Astrocyte (in vitro differentiated cells and primary cell): ENCODE measurements at places on chromosomes 3 and 15. TPM values are rescaled to one million over a fixed set of nuclear protein-coding genes. Genes with fewer than 3 reads are reported as not detected.

NISCH gene
- 118 TPM in 2 replicates for total RNA-seq

CRABP1 gene
- 0.30 TPM in 1 of 2 replicates, not detected in the other for total RNA-seq

IGSF11 gene
- total RNA-seq: 0.22 and 0.39 TPM in 2 replicates

CRYGS gene
- 1.3 and 2.1 TPM in 2 replicates for total RNA-seq

HRG gene
- not detected in 2 replicates for total RNA-seq

FAH gene
- total RNA-seq: 21.9 and 24.9 TPM in 2 replicates

HYKK gene
- 1.3 and 1.4 TPM in 2 replicates for total RNA-seq

UBR1 gene
- 25.7 and 28.2 TPM in 2 replicates for total RNA-seq

SIDT1 gene
- total RNA-seq: not detected in 2 replicates

OXTR gene
- total RNA-seq: 2.2 and 3.0 TPM in 2 replicates

MLF1 gene
- total RNA-seq: 14.3 and 15.5 TPM in 2 replicates

CLRN1 gene
- not detected in 2 replicates for total RNA-seq

CELF6 gene
- total RNA-seq: 0.41 TPM in 1 of 2 replicates, not detected in the other

GHSR gene
- total RNA-seq: not detected in 2 replicates

ITIH3 gene
- 0.16 and 0.36 TPM in 2 replicates for total RNA-seq

TMCO5A gene
- total RNA-seq: not detected in 2 replicates

CCR2 gene
- total RNA-seq: not detected in 2 replicates

GP5 gene
- total RNA-seq: 0.10 TPM in 1 of 2 replicates, not detected in the other

ACSBG1 gene
- total RNA-seq: not detected in 2 replicates

CHRFAM7A gene
- 0.64 and 1.8 TPM in 2 replicates for total RNA-seq

NR1I2 gene
- total RNA-seq: not detected in 2 replicates

TMEM42 gene
- 6.9 and 7.9 TPM in 2 replicates for total RNA-seq

ABHD10 gene
- 26.6 and 28.6 TPM in 2 replicates for total RNA-seq

MEIS2 gene
- total RNA-seq: 30.9 and 35.6 TPM in 2 replicates

GJD2 gene
- 0.48 and 1.00 TPM in 2 replicates for total RNA-seq

GATA2 gene
- total RNA-seq: 0.58 and 1.7 TPM in 2 replicates
